Non-pigmented ciliary epithelial cell (primary cell): ENCODE measurements at places on chromosomes 13 and 19.
A peak's percentile ranks its signal among the peaks of the same experiment; 100 is the strongest.

DNA sequence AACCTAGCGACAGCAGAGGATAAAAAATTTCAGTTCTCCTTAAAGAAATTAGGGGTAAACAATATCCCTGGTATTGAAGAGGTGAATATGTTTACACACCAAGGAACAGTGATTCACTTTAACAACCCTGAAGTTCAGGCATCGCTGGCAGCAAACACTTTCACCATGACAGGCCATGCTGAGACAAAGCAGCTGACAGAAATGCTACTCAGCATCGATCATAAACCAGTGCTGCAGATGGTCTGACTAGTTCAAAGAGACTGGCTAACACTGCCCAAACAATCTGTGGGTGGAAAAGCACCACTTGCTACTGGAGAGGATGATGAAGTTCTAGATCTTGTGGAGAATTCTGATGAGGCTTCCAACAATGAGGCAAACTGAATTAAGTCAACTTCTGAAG is 19.9 kb upstream of the ACOD1 start:
- no peak for DNase-seq

DNA sequence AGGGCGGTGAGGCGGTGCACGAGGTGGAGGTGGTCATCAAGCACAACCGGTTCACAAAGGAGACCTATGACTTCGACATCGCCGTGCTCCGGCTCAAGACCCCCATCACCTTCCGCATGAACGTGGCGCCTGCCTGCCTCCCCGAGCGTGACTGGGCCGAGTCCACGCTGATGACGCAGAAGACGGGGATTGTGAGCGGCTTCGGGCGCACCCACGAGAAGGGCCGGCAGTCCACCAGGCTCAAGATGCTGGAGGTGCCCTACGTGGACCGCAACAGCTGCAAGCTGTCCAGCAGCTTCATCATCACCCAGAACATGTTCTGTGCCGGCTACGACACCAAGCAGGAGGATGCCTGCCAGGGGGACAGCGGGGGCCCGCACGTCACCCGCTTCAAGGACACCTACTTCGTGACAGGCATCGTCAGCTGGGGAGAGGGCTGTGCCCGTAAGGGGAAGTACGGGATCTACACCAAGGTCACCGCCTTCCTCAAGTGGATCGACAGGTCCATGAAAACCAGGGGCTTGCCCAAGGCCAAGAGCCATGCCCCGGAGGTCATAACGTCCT is 9.4 kb upstream of the PROZ start:
- DNase-seq = no peak

DNA sequence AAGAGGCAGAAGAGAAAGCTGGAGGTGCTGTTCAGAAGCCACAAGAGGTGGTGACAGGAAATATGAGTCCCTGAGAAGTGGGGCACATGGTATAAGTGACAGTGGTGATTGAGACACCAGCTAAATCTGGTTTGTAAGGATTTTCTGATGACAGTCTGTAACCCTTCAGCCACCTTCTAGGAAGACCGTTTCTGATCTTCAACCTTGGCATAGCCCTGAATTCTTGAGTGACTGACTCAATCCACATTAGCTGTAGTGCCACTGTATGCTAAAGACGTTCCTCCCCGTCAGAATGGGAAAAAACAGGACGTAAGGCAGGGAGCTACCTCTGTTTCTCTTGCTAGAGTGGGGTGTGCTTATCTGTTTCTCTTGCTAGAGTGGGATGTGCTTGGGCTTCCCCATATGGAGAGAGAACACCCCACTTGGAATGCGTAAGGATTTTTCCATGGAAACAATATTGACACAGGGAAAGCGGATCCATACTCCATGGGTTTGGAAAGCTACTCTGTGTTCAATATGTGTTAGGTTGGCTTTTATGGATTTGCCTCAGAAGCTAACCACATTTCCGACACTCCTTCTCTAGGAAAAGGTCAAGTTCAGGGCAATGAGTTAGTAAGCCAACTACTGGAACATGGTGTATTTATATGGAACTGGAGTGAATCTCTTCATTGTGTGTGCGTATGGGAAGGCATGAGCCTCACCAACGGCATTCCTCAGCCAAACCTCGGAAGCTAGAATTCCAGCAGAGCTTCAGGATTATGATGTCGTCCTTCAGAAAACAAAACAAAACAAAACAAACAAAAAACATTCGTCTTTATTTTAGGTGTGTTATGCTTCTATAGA is 948.8 kb upstream of the SLC10A2 start:
- DNase-seq = peak; percentile 92

DNA sequence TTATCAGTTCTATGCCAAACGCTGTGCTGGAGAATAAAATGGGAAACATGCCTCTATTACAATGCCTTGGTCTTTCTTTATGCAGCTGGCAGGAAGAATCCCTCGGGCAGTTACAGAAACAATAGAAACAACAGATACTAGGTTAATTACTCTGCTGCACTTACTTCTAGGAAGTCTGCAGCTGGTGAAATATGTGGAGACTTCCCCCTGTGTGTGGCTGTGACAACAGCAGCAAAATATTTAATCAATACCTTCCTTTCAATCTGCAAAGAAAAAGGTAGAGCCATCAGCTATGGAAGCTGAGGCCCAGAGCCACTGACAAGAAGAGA is 9.9 kb downstream of the STOML3 start:
- DNase-seq = no peak

- DNase-seq = no peak
Observed at GRCh38 chr19:29105629-29106292, 107.2 kb downstream of the UQCRFS1 start.

- no peak for DNase-seq
Observed at GRCh38 chr19:36136964-36137686, 2.7 kb upstream of the CAPNS1 start.

DNA sequence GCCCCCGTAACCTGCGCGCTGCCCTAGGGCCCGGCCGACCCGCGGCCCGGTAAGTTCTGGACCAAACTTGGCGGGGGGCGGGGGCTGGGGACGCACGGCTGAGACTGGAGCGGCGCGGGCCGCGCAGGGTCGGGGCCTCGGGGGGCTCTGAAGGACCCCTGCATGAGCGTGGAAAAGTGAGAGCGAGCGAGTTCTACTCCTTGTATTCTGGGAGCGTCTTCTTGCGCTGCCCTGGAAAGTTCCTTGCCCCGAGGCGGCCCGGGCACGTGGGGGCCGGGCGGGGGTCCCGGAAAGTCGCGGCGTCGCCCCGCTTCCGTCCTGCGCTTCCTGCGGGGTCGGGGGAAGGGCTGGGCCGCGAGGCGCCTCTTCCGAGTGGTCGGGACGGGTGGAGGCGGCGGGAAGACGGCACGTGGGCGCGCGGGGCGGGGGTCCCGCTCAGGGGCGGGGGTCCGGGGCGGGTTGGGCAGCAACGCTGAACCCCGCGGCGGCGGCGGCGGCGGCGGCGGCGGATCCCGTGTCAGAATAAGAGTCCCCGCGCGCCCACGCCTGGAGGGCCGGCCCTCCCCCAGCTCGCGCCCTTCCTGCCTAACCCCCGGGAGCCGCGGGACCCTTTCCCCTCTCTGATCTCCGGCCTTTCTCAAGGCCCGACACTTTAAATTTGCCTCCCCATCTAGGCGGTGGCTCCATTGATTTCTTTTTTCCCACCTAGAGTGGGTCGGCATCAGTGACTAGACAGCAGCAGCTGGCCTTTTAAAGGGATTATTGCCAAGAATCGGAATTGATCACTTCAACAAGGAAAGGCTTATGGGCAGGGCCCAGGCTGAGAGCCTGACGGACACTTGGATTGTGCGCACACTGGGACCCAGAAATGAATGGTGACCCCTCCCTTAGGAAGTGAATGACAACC is 749 bp downstream of the GATAD2A start:
- no peak for DNase-seq

DNA sequence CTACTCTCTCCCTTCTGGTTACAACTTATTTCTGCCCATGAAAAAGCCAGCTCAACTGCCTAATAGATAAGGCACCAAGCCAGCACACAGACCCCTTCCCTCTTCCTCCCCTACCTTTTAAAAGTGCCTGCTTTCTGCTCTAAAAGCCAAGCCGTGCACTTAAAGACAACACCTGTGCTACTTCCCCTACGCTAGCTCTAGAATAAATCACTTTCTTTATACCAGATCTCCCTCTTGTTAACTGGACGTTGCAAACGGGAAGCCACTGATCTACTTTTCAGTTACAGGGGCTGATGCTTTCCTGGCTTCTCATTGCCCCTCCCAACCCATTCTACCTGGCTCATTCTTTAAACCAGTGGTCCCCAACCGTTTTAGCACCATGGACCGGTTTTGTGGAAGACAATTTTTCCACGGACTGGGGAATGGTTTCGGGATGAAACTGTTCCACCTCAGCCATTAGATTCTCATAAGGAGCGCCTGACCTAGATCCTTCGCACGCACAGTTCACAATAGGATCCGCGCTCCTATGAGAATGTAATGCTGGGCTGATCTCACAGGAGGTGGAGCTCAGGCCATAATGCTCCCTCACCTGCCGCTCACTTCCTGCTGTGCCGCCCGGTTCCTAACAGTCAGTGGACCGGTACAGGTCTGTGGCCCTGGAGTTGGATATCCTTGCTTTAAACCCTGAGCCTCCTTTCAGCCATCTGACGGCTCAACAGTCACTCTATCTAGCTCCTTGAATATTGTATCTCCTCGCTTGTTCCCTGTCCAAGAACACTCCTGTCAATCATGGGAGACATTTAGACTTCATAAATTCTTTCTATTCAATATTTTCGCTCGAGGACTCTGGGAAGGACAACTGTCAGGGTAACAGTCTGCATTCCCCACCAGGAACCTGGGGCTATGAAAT is 841 bp upstream of the ZNF223 start:
- no peak for DNase-seq

DNA sequence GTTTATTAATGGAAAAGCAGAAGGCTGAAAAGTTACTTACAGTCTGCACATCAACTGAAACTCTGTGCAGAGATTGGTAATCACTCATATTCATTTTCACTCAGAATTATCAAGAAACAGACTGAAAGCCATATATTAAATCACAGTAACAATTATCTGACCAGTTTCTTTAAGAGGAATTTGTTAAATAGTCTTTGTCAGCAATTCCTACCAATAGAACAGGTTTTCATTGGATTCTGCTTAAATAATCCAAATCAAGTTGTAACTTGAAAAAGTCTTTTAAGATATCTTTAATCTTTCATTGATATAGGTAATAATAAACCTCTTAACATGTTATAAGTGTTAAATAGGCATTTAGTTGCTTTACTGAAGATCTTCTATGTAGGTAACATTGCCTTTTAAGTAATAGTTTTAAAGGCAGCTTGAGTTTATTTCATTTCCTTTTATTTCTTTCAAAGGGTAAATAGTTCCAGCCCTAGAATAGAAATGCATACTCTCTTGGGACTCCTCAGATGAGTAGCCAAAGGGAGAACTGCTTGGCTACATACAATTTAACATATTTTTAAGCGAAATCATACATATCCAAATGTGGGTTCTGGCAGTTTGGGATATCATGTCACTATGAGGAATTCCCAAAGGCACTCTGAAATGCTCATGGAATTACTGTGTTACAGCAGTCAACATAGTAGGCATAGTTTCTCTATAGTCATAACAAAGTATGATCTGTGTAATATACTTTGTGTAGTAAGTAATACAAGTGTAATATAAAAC is 326.0 kb upstream of the SPRY2 start:
- no peak for DNase-seq

GRCh38 chr19:54209811-54210494 is 9.3 kb downstream of the RPS9 start:
- peak; percentile 96 for DNase-seq

- DNase-seq = peak; percentile 55
Observed at GRCh38 chr19:45038931-45039893, at the start of gene CLASRP. CLASRP (plus strand) TSS chr19:45039045; CDS start chr19:45040213, 1,168 bp downstream.

- DNase-seq = no peak
Observed at GRCh38 chr13:19993024-19993423, 34.5 kb downstream of the ZMYM2 start.

GRCh38 chr19:763181-763580 is 12.3 kb downstream of the MISP start:
- DNase-seq = no peak

DNA sequence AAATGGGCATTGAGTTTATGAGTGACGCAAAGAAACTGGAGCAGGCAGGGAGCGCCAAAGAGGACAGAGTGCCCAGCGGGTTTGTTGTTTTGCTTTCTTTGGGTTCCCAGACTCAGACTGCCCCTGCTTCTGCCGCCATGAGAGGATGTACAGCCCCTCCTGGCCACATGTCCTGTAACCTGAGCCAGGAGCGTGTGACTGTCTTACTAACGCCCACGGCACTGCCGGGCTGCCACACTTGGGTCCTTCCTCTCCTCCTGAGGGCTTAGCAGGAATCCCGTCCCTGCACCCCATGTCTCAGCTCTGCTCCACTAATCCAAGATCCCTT is 80.5 kb downstream of the GPR12 start:
- no peak for DNase-seq

GRCh38 chr13:26979334-26979733 is 192.3 kb downstream of the USP12 start:
- DNase-seq = no peak

DNA sequence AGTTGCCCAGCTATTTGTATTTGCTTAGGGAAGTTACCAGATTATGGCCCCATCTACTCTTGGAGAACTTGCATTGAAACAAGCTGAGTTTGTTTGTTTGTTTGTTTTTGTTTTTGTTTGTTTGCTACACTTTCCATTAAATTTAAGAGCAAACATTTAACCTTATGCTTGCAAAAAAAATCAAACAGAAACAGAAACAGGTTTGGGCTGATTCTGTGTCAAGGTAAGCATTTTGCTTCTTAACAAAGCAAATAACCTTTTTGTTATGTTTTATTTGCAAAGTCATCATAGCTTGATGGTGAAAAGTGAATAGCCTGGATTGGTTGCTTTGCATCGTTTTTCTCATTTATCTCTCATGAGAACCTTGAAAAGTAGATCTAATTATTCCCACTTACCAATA is 531.8 kb downstream of the EFNB2 start:
- no peak for DNase-seq

DNA sequence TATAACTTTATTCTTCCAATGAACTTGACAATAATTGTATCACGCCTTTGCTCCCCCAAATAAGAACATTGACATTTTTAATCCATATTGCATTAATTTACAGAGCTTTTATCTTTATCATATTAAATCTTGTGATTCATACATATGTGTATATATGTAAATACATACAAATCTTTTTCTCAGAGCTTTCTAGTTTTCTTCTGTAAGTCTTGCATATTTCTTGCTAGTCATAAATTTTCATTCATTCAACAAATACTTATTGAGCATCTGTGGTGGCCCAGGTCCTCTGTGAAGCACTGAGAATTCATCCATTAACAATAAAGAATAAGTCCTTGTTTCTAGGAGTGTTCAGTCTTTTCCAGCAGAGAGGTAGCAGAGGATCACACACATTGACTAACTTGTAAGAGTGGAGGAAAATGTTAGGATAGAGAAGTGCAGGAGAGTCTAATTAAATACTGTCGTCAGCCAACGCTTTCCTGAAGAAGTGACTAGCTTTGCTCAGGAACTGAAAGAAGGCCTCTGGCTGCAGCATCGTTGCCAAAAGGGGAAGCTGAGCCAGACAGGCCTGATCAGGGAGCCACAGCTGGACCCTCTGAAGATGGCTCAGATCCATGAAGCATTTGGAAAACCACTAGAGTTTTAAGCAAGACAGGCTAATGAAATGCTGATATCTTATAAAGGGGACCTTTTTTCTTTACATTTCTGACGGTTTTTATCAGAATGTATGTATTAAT is 38.6 kb upstream of the LAMP1 start:
- no peak for DNase-seq

DNA sequence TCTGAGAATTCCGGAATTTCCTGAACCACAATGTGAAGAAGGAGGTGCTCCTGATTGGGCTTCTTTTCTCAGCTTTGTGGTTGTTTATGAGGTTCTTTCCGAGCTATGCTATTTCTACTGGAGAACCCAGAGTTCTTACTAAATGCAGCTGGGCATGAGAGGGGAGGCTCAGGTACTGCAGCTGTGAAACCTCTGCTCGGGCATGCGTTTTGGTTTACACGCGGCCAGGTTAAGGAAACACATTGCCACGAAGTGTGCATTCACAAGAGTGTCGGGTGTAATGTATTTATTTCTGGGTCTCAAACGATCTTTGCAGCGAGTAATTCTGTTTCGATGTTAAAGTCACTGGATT is 661 bp upstream of the MIR17HG start:
- DNase-seq = no peak
